Tibial artery (tissue), 4 donors: ENCODE measurements at places on chromosomes 7 and 10.

DNA sequence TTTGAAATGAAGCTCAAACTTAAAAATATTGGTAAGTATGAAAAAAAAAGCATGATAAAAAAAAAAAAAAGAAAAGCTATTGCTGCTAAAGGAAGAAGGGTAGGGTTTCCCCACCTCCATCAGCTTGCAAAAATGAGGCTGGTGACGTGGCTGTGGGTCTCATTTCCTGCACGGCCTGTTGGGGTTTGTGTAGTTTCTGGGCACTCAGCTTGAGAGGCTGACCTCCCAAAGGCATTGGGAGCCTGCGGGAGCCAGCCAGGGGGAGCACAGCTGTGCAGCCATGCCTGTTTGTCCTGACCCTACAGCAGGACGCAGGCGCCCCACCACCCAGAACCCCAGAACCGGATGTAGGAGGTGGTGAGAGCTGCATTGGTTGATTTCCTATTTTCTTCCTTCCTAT, 48.8 kb upstream of the CARD11 start:
- peak; percentile 47 for DNase-seq

GRCh38 chr7:131057015-131057793, 270.5 kb upstream of the MKLN1 start:
- DNase-seq, result no peak

DNA sequence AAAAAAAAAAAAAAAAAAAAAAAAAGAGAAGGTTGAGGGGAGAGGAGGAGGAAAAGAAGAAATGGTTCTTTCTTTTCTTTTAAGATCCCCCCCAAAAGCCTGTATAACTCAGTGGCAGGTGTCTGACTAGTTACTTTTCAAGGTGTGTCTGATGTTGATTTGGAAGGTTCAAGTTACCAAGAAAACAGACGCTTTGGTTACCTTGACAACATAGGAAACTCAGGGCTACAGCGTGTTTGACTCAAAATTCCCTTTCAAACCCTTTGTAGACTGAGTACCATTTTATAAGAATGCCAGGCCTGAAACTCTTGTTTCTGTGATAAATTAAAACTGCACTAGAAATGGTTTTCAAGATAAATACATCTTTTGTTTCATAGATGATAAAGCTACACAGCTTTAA, 286.8 kb downstream of the SKIDA1 start:
- DNase-seq, result no peak

- no peak for DNase-seq
These were observed 207.3 kb upstream of the SORCS1 start for GRCh38 chr10:107371801-107372200.

DNA sequence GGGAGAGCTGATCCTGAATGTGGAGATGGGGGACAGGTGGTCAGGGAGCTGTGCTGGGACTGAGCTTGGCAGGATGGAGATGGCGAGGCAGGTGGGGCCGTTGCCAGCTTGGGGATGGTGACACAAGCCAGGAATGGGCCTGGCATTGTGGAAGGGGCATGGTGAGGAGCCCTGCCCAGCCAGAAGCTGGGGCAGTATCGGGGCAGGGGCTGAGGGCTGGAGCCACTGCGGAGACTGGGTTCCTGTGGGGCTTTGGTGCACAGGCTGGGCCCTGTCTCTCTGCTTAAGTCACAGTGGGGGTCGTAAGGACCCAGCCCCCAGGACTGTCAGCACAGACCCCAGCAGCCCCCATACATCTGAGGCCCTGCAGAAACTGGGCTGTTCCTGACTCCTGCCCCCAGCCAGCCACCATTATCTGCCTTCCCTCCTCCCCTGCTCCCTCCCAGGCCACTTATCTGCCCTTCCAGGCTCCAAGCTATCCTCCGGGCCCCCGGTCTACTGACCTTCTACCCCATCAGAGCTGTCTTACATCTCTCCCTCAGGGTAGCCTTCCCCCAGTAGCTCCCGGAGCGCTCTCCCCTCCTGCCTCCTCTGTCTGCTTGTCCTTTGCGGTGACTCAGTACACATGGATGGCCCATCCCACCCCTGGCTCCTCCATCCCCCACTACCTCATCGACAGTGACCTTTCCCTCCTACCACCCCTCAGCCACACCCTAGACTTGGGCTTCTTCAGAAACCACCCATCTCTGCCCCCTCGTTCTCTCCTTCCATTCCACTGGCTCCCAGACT, 44.2 kb downstream of the PPIF start:
- peak; percentile 22 for DNase-seq

DNA sequence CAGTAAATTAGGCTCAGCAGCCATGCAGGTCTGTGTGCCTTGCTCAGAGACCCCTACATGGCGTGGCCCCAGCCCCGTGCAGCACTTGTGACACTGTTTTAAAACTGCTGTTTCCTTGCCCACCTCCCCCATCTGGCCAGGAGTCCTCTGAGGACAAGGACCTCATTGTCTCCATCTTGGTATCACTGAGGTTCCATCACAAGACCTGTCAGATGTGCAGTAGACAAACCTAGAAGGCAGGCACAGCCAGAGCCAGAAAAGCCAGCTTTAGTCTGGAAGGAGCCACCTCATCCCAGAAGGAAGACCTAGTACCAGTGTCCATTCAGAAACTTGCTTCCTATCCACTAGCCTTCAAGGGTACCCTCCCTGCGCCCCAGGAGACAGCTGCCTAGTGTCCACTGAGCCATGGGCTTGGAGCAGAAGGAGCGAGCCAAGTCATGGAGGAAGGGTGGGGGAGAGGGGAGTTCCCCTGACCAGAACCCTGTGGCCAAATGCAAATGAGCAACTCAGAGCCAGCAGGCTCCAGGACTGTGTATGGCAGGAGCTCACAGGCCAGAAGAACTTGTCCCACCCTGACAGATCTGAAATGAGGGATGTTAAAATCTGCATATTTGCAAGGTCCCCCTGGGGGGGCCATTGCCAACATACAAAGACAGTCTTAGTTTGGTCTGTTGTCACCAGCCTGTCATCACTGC, 176.1 kb downstream of the SH3PXD2A start:
- no peak for DNase-seq

- DNase-seq, result peak; percentile 32
These were observed 15.2 kb downstream of the YKT6 start for GRCh38 chr7:44216019-44216418.

- DNase-seq, result no peak
These were observed 8.8 kb upstream of the ZC3HAV1 start for GRCh38 chr7:139118234-139118804.

- DNase-seq, result no peak
These were observed 88.1 kb upstream of the KMT2C start for GRCh38 chr7:152523916-152524315.

- DNase-seq, result no peak
These were observed 111.3 kb upstream of the CHST15 start for GRCh38 chr10:124204726-124205125.

DNA sequence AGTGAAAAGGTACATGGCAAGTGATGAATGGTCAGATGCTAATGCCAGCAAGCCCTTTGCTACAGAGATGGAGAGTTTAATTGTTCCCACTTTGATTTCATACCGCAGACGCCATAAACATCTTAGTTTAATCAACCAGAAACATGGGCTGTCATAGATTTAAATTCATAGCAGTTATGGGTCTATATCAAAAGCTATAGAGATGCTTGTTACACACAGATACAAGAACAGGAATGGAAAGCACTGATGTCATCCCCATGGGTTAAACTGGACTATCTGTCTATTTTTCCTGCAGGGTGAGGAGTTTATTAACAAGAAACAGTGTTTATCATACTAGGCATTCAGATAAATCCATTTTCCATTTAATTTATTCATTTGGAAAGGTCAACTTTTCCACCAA, 409.2 kb downstream of the NRG3 start:
- no peak for DNase-seq

- DNase-seq, result no peak
These were observed 229.6 kb downstream of the PHF14 start for GRCh38 chr7:11203224-11203623.

DNA sequence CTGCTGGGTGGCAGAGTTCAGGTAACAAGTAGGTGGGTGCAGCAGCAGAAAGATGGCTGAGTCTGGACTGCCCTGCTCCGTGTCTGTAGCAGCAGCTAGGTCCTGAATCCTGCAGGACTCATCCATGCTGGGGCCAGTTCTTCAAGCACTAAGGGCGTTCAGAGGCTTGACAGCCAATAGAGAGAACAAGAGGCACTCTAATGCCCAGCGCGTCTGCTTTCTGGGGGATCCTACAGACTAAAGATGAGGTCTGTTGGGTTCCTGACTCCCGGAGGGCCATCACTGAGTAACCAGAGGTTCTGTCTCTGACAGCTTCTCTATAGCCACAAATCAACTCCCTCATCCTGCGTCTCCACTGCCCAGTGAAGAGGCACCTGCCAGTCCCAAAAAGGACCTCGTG, 125.5 kb downstream of the PTPN20 start:
- DNase-seq, result peak; percentile 28

DNA sequence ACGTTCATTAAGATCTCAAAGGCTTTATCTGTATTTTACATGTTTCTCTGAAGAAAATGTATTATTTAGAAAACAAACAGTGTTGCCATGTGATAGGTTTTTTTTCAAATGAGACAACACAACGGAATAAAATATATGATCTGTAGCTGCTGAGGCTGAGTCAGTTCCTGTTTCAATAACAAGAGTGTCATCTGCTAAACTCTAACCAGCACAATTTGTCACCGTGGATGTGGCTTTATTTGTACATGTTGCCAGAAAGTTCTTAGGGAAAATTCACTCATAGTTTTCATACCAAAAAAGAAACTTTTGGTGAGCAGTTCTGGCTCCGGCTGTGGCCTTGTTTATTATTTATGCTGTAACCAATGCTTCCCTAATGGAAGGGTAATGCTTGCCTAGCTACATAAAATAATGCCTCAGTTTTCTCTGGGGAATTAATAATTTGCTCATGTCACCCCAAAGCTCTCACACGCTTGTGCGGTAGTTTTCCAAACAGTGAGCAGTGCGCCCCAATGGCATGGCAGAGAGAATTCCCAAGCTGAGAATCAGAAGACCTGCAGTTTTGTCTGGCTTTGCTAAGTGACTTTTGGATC, 20.3 kb upstream of the KLF6 start:
- DNase-seq, result no peak

GRCh38 chr7:68247571-68247970, 1250.9 kb downstream of the TYW1 start:
- no peak for DNase-seq

GRCh38 chr7:16753102-16753931, at the start of gene TSPAN13:
TSPAN13 (plus strand) TSS chr7:16753755; CDS start chr7:16753968, 213 bp downstream.
- DNase-seq, result peak; percentile 25

GRCh38 chr7:16961641-16962040, 79.9 kb upstream of the AGR3 start:
- no peak for DNase-seq

GRCh38 chr7:84251277-84251781, 56.7 kb upstream of the SEMA3A start:
- no peak for DNase-seq
